ENCODE measurements at places on chromosomes 12 and 14.

GRCh38 chr12:67078957-67079356 lies 190.2 kb upstream of the CAND1 start:
- no peak for DNase-seq

GRCh38 chr14:89382901-89383845 lies 33.9 kb downstream of the FOXN3 start:
- DNase-seq: no peak

DNA sequence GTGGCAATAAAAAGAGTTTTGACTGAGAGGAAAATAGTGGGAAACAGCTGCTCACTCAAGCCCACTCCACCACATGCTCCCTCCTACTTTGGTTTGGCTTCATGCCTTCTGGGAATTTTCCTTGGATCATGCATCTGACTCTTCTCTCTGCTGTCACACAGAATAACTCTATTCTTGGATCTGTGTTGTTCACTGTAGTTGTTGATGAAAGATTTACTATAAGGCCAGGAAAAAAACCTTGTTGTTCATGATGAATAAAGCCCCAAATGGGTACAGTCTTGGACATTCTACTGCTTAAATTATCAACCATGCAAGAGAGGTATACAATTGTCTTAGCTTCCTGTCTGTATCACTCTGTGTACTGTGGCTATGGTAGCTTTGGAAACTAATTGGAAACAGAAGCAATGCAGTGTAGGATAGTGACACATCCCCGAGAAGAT lies 70.5 kb downstream of the TMX1 start:
- peak; percentile 23 for DNase-seq

DNA sequence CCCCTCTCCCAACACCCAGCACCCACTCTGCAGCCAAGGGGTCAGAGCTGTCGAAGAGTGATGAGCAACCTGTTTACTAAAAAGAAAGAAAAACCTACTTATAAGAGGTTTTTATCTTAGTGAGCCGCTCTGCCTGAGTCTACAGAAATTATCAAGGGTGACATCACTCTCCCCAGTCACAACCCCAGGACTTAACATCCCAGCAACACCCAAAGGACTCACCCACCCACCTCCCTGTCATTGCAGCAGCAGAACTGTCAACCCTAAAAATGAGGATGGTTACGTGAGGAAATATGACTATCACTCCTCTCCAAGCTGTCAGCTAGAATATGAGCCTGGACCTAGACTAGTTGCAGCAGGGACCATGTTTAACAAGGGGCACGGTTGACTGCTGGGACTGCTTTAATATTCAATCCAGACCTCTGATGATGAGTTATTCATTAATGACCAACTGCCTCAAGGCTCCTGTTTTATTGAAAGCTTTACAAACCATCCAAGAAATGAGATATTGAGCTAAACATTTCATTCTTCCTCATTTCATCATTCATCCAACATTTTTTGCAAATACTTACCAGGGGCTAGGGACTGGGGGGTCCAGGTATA lies 53.9 kb upstream of the FICD start:
- no peak for DNase-seq

DNA sequence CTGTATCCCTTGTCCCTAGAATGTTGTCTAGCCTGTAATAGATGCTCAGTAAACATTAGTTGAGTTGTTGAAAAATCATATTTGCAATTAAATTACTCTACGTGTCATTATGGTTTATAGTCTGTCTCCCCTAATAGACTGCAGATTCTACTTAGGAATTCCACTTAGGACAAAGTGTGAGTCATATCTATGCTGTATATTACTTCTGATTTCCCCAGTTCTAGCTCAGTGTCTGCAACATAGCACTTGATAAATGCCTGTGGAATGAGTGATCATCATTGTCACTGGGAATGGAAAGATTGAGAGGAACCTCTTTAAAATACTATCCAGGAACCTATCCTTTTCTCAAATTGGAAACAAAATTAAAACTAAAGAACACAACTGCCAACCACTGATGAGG lies 99.3 kb downstream of the TBX5 start:
- no peak for DNase-seq

- peak; percentile 84 for DNase-seq
Observed at GRCh38 chr12:48350249-48351021, at the start of gene ZNF641. ZNF641 (minus strand) TSS chr12:48350919; CDS start chr12:48348090, 2,829 bp downstream.

GRCh38 chr12:95055057-95055456 lies 18.4 kb downstream of the NR2C1 start:
- no peak for DNase-seq

- no peak for DNase-seq
Observed at GRCh38 chr12:24200010-24200409, 250.5 kb upstream of the SOX5 start.

GRCh38 chr12:103013741-103014300 lies 56.3 kb downstream of the ASCL1 start:
- DNase-seq: no peak

DNA sequence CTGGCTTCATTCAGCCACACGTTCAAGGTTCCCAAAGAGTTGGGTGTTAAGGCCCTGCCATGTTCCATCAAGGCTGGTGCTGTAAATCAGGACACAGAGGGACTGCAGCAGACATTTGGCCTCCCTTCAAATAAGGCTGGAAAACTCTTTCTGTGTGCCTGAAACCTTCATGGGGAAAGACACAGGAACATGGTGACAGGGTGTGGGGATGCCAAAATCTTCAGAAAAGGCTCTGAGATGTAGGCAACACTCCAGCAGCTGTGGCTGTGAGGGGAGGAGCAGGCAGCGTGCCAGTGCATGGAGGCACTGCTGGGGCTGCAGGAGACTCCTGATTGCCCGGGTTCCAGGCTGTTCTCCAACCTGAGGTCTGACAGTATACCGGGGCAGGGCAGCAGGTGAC lies 15.0 kb downstream of the POMT2 start:
- no peak for DNase-seq

- DNase-seq: no peak
Observed at GRCh38 chr14:49424436-49425331, 161.5 kb downstream of the RPS29 start.

Measured in colonic mucosa (tissue), 4 donors.